Lower leg skin (tissue), 4 donors: ENCODE measurements at places on chromosomes 16 and 17.
A peak's percentile ranks its signal among the peaks of the same experiment; 100 is the strongest.

GRCh38 chr17:82593590-82594087 lies 54.6 kb downstream of the WDR45B start:
- no peak for DNase-seq

DNA sequence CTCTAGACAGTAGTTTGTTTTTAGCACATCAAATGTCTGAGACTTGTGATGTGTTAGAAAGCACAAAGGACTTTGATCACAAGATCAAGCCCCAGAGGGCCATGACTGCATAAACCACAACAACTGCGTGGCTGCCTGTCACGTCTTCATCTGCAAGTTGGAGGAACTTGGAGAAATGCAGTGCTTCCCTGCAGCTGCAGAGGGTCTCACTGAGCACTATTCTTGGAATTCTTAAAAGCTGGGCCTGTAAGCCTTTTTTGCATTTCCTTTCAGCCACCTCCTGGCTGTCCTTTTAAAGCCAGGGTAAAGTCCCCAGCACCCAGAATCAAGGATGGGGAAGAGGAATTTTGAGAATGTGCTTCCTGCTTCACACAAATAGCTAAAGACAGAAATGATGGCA lies 431.3 kb downstream of the MAF start:
- DNase-seq: no peak

DNA sequence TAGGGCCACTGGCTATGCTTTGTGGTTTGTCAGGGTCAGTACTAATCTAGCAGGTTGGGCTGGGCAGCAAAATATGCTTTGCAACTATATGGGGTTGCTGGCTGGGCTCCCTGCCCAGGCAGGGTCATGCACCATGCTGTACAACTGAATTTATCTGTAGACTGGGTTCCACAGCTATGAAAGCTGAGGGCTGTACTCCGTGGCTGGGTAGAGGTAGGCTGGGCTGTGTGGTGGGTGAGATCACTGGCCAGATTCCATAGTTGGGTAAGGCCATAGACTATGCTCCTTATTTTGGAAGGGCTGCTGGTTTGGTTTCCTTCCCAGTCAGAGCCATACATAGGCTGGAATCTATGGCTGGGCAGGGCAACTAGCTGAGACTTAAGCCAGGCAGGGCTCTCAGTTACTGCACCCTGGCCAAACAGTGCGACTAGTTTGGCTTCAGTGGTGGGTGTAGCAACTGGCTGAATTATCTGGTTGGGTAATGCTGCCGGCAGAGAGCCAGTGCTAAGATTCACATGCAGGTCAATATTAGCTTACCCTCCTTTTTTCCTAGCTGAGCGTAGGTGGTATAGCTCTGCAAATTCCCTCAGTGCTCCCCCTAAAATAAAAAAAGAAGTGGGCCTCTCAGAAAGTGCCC lies 769.1 kb upstream of the CDH8 start:
- no peak for DNase-seq

DNA sequence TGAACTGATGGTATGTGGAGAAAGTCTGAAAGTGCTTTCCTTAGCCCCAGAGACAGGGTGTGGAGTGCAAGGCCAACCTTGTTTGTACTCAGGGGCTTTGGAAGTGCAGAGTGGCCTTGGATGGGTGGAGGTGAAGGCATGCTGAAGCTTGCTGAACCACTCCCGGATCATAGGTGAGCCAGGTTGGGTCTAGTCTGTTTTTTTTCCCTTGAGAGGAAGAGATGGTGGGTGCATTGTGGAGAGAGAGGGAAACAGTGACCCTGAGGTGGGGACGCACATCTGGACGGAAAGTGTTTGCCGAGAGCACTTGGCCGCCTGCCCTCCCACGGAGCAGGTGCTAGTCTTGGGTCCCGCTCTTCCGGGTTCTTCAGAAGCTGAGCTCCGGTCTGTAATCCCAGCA lies 12.5 kb downstream of the ABAT start:
- DNase-seq: no peak

DNA sequence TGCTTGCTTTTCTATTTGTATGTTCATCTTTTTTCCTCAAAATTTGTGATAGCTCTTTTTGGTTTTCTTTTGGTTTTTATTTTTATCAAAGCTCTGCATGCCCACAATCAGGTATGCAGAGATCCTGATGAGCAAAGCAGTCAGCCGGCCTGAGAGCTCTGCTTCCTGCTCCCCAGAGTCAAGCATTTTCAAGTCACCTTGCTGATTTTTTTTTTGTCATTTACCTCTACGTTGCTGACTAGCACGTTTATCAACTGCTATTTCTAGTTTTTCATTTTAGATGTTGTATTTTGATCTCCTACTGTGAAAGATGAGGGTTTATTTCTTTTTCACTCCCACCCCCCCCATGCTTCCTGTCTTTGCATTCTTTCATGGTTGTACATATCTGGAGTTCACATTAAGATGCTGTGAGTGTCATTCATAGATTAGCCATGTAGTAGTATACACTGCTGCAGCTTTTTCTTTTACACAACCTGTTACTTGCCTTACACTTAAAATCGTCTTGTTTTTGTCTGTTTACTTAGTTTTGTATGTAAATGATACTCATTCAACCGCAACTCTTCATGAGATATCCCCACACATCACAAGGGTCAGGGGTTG lies 196.2 kb downstream of the LGALS9B start:
- no peak for DNase-seq

DNA sequence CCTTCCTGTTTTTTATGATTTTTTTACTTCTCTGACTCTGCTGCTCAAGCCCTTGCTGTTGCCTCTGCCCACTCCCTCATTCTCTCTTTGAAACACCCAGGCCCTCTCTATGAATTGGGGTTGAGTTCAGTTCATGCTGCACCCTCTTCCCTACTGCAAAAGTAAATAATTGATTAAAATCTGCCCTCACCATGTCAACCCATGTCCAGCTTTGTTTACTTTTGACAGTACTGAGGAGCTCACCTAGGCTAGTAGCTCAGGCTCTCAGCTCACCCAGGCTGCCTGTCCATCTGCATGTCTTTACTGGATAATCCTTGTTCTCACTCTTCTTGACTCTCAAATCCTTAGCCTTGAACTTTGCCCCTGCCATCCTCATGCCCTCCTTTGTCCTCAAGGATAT lies 95.2 kb downstream of the SPACA3 start:
- DNase-seq: peak; percentile 18

DNA sequence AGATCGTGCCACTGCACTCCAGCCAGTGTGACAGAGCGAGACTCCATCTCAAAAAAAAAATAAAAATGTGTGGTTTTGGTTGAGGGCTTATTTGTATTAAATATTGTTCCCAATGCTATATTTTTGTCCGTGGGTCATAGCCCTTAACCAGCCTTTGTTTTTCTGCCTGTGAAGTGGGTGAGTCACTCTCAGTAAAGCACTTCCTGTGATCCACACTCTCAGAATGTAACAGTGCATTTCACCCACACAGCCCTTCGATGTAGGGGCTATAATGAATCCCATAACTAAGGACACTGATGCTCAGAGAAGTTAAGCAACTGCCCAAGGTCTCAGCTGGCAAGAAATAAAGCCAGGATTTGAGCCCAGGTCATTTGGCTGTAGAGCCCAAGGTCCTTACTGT lies 34.7 kb upstream of the POLR3E start:
- DNase-seq: no peak

- no peak for DNase-seq
These were observed 108.0 kb downstream of the SKAP1 start for GRCh38 chr17:48322060-48322459.

DNA sequence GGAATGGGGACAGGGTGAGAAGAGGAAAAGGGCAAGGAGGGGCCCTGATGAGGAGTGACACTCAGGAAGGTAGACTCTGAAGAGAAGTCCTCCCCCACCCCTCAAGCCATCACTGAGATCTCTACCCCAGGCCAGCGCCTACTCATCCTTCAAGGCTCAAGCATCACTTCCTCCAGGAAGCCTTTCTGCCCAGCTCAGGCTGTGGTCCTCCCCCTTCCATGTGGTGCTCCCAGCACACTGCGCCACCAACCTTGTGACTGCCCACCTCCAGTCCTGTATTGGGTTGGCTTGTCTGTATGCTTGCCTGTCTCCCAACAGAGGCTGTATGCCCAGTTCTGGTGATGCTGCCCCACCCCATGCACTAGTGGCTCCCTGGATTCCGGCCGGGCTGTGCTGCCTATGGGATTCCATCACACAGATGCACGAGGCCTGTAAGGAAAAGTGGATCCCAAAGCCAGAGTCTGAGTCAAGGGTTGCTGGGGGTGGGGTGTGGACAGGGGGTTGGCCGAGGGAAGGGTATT lies 19.8 kb upstream of the ZFP90 start:
- DNase-seq: no peak

- DNase-seq: no peak
These were observed at the start of gene SNX20 for GRCh38 chr16:50681021-50681885. SNX20 (minus strand) TSS chr16:50681312; CDS start chr16:50677526, 3,786 bp downstream.

- DNase-seq: no peak
These were observed 19.9 kb downstream of the NQO1 start for GRCh38 chr16:69706256-69706974.

GRCh38 chr17:50117202-50118051 lies 12.5 kb downstream of the SAMD14 start:
- no peak for DNase-seq

GRCh38 chr17:82170412-82170961 lies 42.2 kb downstream of the CCDC57 start:
- no peak for DNase-seq

- DNase-seq: no peak
These were observed 31.5 kb downstream of the CDK5RAP3 start for GRCh38 chr17:48002266-48002915.

- no peak for DNase-seq
These were observed 10.8 kb upstream of the APOH start for GRCh38 chr17:66240013-66240412.

- no peak for DNase-seq
These were observed 8.4 kb upstream of the CFAP20 start for GRCh38 chr16:58137581-58137980.

GRCh38 chr16:14306485-14307058 lies 235.5 kb downstream of the MRTFB start:
- no peak for DNase-seq

- no peak for DNase-seq
These were observed 106.2 kb downstream of the XYLT1 start for GRCh38 chr16:17364319-17365210.

GRCh38 chr16:49116873-49117272 lies 164.8 kb downstream of the CBLN1 start:
- DNase-seq: no peak

DNA sequence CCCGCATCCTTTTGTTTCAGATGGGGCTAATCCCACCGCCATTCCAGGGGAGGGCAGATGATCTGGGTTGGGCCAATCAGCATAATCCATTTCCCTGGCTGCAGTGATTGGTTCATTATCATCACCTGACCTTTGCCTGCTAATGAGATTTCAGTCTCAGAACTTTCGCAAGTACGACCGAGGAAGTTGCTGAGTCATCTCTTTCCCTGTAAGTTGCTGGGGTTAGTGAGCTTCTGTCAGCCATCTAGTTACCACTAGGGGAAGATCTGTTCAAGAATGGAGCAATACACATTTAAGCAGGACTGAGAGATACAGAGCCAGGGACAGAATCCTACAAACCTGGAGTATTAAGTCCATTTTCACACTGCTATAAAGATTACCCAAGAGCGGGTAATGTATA lies 65.3 kb upstream of the NUDT7 start:
- no peak for DNase-seq

GRCh38 chr16:28087140-28087660 lies 23.7 kb upstream of the GSG1L start:
- no peak for DNase-seq

- no peak for DNase-seq
These were observed 118.1 kb downstream of the FTO start for GRCh38 chr16:53821957-53822625.
